ENCODE measurements at places on chromosomes 7 and 10.

DNA sequence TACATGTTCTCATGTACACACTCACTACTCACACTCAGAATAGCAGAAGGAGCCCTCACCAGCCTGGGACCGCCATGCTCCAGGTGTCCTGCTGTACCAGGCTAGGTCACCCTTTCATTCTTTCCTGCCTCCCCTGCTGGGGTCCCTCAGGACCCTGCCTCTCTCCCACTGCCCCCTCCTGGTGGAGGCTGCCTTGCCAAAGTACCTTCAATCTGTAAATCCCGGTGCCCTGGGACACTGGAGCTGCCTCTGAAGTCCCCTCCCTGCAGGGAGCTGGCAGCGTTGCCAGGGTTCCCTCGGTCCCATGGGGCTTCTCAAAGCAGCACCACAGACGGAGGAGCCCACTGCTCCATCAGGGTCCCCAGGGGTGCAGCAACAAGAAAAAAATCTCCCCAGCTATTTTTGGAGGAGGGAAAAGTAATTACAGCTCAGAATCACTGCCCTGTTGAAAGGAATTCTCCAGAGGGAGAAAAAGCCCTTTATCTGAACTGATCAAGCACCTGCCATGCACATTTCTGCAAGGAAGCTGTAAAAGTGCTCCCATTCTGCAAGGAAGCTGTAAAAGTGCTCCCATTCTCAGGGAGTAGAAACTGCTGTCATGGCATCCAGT lies 259.9 kb downstream of the PTPRN2 start:
- no peak for DNase-seq

DNA sequence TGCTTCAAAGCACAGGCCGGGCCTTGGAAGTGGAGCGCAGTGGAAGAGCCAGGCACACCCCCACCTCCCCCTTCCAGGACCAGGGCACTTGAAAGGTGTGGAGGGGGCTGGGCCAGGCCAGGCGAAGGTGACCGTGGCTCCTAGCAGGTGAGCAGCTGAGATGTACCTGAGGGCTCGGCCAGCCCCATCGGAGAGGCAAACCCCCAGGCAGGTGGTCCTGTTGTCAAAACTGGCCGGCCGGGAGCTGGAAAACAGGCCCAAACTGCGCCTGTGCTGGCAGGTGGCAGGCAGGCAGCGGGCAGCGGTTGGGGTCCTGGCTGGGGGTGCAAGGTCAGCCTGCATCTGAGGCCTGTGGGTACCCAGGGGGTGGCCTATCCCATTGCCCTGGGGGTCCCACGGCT lies 96.4 kb upstream of the DNAAF5 start:
- no peak for DNase-seq

DNA sequence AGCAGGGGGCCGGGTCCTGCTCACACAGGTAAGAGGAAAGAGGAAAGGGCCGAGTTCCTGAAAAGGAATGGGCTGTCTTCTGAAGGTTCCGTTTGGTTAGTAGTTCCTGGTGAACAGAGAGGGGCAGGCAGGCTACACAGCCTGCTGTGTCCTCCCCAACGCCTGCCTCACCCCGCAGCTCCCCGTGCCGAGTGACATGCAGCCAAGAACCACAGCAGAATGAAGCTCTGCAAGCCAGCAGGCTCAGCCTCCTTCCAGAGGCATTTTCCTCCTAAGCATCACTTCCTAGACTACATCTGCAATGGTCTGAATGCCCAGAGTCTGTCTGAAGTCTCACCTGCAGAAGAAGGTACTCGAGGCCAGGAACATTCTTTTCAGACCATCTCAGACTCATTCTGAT lies 202.4 kb upstream of the TCERG1L start:
- DNase-seq, result no peak

- no peak for DNase-seq
These were observed 35.8 kb downstream of the JAKMIP3 start for GRCh38 chr10:132101529-132101928.

- no peak for DNase-seq
These were observed 639.8 kb upstream of the FZD8 start for GRCh38 chr10:36281831-36282331.

DNA sequence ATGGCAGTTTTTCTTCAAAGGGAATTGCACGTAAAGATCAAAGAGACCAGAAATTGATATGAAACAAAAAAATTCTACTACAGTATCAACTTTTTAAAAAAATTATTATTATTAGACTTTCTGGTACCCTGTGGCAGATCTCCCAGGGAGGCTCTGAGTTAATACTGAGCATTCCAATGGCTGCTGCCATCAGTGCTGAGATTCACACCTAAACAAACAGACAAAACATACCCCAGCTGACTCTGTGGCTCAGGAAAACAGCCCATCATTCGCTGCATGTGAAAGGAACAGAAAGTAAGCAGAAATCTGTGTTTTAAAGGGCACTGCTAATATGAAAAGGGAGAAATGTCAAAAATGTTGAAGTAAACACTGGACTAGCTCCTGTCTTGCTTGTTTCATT lies 118.4 kb downstream of the GRM3 start:
- DNase-seq, result no peak

- no peak for DNase-seq
These were observed 52.8 kb downstream of the CDK6 start for GRCh38 chr7:92783260-92784201.

- DNase-seq, result no peak
These were observed 518.4 kb downstream of the CCSER2 start for GRCh38 chr10:84846658-84847316.

DNA sequence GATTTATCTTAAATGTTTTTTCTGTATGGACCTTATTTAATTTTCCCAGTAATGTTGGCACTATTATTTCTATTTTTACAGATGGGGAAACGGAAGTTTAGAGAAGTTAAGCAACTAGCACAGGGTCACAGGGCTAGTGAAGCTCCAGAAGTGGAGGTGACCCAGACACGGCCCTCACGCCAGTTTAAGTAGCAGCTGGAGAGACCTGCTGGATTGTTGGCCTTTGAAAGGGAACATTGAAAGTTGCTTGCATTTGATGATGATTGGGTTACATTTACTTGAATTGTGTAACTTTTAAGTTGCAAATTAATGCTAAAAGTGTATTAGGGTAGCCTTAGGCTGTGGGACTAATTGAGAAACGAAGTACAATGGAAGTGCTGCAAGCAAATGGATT lies 25.6 kb downstream of the CDK14 start:
- DNase-seq, result no peak

- DNase-seq, result no peak
These were observed 72.0 kb downstream of the PAX2 start for GRCh38 chr10:100817268-100817839.

GRCh38 chr10:111076191-111076681 lies 593 bp upstream of the ADRA2A start:
- DNase-seq, result peak; percentile 75

- DNase-seq, result peak; percentile 88
These were observed 25.9 kb downstream of the ZNF775 start for GRCh38 chr7:150404805-150405583.

All from muscle of back (tissue), 13 donors.